ENCODE measurements at places on chromosomes 7 and 10.

- DNase-seq, result no peak
Observed at GRCh38 chr7:38123494-38123893, 54.6 kb upstream of the STARD3NL start.

DNA sequence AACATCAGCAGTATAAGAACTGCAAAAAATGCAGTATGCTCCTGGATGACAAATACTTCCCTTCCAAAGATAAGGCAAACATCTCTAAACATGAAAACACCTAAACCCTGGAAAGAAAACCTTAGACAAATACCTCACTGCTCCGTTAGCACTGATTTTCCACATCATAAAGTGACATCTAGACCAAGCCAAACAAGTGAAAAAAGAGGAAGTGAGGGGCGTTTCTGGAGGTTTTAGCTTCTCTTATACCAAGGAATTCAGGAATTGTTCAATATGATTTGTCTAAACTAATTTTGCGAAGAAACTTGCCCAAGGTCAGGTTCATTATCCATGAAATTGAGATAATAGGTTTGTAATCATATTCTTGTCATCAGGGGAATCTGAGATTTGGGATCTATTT is 279.7 kb downstream of the ADRA2A start:
- no peak for DNase-seq

DNA sequence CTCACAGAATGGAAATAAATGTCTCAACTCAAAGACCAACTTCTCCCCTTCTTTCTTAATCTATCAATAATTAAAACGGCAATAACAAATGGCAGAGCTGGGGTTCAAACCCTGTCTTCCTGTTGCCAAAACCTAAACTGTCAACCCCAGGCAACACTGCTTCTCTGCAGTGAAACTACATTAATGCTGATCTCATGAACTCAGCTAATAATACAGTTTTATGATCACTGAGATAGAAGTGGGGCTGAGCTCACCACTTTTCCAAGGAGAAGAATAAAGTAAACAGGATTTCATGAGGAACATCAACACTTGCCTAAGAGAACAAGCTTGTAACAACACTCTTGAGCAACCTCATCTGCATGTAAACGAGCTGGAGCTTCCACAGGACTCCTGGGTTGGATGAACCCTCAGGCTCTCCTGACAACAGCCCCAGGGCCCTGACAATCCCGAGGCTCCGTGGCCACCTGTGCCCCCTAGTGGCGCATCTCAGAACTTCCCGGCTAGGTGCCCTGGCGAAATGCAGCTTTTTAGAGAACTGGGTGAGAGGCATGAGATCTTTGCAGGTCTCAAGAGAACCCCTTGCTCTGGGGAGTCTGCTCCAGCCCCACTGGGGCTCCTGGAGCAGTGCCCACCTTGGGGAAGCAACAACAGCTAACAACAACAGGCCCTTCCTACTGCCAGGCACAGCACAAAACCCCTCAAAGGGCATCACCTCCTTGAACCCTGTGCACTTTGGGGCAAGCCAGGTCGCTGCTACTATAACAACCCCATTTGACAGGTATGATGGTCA is 169.3 kb downstream of the SH3PXD2A start:
- peak; percentile 86 for DNase-seq

- DNase-seq, result no peak
Observed at GRCh38 chr7:22420973-22421635, 64.2 kb upstream of the RAPGEF5 start.

DNA sequence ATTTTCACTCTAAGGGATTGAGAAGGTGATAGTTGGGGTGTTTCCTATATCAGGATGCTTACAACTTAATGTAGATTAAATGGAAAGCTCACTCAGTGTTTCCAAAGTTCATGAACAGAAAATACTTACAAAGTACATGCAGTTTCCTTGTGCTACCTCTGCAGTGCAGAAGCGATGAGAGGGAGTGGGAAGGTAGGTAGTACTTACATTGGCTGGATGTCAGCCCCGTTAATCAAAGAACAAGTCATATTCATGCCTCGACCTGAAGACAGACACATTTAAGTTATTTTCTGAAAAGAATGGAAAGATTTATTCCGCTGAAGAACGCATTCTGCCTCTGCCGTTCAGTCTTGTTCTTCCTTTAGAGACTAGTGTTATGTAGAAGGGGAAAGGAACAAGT is 93.1 kb downstream of the ZMYND11 start:
- DNase-seq, result no peak

DNA sequence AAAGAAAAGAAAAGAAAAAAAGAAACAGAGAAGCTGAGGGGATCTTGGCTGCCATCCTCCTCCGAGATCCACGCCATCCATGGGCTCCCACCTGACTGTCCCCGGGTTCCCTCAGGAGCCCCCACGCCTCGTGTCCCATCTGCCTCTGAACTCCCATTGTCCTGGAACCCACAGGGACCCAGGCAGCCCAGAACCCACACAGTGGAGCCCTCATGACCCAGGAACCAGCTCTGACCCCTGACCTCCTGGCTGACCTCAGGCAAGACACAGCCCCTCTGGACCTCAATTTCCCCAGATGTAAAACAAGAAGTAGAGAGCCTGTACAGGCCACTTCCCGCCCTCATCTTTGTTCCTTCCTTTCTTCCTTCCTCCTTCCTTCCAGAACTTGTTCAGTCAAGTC is 40.4 kb downstream of the RASGEF1A start:
- DNase-seq, result no peak

DNA sequence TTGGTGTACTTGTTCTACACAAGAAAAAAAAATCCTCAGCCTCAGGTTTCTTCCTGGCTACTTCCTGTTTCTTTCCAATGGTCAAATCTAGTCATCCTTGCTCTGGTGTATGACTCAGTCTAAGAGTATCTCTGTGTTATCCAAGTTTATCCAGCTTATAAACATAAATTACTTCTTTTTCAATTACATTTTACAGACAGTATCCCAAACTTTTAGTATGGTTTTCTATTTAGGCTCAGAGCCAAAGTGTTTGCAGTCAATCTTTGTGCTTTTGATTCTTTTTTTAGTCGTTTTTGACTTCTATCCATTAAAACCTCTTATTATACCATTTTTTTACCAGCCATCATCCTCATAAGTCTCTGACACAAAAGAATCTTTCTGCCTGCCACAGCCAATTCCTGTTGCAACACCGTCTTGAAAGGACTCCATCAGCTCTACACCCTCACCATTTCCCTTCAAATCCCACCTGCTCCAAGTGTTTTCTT is 294.6 kb downstream of the PTEN start:
- DNase-seq, result no peak

DNA sequence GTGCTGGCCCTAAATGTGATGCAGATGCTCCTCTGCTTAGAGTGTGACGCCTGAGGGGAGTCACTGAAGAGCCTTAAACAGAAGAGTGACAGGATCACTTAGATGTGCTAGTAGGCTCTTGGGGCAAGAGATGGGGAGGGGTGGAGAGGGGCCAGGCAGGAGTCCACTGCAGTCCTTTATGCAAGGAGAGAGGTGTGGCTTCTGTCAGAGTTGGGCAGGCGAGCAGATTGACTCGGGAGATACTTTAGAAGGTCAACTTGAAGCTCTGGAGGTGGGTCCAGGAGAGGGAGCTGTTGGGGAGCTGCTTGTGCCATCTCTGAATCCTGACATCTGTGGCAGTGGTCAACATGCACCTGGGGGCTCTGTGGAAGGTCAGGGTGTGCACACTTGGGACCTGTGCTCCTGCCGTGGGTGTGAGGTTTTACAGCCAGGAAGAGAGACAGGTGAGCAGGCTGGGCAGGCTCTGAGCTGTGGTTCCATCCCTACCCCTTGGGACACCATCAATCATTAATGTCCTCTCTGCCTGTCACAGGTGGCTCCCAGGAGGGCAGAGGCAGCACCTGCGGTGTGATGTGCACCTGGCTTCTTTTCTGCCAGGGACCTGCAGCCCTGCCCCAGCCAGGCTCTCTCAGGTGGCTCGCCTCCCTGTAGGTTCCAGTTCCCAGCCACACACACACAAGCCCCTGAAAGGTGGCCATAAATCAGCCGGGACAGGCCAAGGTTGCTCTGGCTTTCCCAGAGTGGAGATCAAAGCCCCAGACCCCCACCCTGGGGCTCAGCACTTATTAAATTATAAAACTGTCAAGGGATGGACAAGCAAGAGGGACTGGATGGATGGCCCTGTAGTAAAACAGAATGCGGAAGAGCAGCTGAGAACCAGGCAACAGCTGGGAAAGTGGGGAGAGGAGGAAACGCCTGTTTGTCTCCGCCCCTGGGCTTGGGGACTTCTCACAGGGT is 14.0 kb downstream of the NEURL1 start:
- DNase-seq, result no peak

- DNase-seq, result no peak
Observed at GRCh38 chr10:102795453-102796406, 41.5 kb downstream of the CYP17A1 start.

- no peak for DNase-seq
Observed at GRCh38 chr7:8018961-8019360, 50.4 kb downstream of the GLCCI1 start.

DNA sequence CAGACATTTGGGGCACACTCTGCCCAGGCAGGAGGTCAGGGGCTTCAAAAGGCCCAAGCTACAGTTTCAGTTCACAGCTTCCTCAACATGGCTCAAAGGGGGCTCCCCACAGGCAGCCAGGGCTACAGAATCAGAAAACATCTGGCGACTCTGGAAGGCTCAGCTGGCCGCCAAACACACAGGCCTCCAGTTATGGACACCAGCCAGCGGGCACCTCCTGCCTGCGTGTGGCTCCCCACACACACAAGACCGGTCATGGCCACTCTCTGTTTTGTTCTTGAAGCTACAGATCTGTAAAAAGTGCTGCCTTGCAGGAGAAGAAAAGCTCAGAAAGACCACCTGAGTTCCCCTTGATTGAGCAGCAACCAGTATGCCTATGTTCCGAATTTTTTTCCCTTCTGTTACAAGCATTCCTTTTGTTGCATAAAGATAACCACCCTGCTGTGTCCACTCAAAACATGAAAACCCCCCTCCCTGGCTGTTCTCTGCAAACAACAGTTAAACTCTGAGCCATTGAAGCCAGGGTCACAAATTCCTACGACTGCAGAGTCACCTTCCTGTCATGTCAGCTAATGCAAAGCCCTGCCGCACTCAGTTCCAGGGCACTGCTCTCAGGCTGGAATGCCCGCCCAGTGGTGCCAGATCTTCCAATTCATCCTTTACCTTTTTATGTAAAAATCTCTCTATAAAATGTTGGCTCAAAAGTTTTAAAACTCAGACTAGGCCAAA is 33.6 kb downstream of the VSTM4 start:
- DNase-seq, result no peak

- no peak for DNase-seq
Observed at GRCh38 chr7:77757589-77757988, 40.6 kb downstream of the TMEM60 start.

DNA sequence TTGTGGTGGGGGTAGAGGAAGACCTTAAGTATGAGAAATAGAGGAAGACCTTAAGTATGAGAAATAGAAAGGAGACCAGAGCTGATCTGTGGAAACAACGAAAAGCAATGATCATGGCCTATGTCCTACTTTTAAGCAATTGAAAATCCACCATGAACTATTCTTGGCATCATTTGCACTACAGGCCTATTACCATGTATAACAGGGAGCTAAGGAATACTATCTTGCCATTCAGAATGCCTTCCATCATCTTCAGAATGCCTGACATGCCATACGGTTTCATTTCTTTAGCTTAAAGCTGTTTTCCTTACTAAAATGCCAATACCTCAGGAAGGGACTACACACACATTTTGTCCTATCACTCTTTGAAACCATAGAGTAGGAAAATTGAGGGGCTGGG is 127.0 kb downstream of the CALCR start:
- DNase-seq, result no peak

DNA sequence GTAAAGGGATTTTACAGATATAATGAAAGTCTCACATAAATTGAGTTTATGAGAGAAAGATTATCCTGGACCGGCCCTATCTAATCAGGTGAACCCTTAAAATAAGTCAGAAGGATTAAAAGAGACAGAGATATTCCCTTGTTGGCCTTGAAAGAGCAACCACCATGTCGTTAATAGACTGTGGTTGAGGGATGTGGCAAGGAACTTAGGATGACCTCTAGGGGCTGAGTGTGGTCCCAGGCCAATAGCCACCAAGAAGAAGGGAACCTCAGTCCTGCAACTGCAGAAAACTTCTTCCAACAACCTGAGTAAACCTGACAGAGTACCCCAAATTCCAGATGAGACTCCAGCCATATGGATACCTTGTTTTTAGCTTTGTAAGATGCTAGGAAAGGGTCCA is 121.5 kb downstream of the POLR1F start:
- no peak for DNase-seq

GRCh38 chr7:33981226-33981625 is 75.9 kb downstream of the BMPER start:
- no peak for DNase-seq

GRCh38 chr10:76453332-76453731 is 1021.9 kb downstream of the LRMDA start:
- no peak for DNase-seq

DNA sequence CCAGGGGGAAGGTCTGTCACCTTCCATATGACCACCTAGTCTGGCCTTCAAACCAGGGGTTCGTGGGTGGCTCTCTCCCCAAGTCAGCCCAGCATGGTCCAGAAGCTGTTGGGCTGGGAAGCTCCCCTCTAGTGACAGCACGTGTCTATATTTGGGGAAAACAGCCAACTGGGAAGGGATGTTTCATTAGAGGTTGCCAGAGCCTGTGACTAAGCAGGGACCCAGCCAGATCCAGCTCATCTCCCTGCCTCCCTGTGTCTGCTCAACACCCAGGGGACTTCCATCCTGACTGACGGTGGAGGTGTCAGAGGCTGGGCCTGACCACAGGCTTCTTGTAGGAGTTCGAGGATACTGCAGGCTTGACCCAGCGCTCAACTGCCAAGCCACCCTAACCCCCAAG is 10.5 kb downstream of the STYXL1 start:
- DNase-seq, result no peak

DNA sequence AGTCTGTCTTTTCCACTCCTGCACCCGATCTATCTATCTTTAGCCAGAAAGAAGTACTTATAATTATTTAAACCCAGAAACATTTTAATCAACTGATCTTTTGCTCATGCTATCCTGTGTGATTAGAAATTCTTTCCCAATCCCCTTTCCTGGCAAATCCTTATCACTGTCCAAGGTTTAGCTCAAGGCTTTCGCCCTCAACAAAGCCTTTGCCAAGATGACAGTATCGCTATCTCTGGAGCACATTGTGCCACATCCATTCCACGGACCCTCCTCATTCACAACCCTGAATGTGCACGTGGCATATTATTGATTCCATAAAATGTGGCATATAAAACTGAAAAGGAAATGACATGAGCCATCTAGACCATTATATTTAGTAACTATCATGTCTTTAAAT is 71.3 kb downstream of the PTN start:
- DNase-seq, result no peak

GRCh38 chr7:129950933-129951225 is 1.9 kb downstream of the UBE2H start:
- no peak for DNase-seq

DNA sequence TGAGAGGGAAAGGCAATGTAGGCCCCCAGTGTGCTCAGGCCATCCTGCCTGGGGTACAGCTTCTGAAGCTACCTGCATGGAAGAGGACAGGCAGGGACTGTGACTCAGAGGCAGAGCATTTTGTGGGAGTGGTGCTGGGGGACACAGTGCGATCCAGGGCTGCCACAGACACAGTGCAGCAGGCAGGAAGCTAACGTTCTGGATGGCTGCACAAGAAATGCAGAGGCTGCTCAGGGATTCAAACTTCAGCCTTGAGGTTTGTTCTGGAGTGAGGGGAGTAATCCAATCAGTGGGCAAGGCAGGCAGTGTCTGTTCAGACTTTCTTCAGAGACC is 648.0 kb upstream of the IGFBP3 start:
- no peak for DNase-seq

Data from D341Med (cell line).